ENCODE measurements at places on chromosomes 1 and 21.

DNA sequence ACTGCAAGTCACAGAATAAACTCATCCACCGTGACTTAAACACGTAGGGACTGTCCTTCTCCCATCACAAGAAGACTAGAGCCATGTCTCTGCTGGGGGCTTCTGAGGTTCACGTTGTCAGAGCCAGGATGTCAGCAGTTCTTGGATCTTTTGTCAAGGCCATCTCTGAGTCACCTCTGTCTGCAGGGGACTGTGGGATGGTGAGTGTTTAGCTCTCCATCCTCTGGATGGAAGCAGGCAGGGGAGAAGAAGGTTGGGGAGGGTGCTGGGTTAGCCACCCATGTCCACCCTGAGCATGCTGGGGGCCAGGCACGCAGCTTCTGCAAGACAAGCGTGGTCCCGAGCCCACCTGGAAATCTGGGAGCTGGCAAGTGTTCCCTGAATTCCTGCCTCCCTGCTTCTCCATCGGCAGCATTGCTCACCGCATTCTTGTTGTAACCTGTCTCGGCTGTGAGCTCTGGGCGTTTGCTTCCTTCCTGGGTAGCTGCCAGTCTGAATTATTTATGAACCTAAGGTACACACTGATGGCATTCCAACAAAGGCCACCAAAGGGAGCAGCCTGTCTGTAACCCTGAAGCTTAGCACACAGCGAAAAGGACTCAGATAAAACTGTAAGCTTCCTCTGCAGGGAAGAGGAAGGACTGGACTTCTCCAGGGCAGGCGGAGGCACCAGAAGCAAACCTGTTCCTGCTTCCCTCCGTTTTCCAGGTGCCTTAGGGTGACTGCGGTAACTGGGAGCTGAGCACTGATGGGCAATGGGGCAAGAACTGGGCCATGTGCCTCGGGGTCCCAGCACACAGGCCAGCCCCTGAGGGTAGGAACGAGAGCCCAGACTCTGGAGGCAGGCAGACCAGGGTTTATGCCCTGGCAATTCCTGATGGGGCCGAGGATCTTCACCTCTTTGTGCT, 88.6 kb downstream of the RIPK4 start:
- no peak for DNase-seq

- DNase-seq: peak; percentile 34
These were observed 789 bp downstream of the BTF3L4 start for GRCh38 chr1:52056937-52057231.

- DNase-seq: peak; percentile 35
These were observed 125.5 kb upstream of the IRF2BP2 start for GRCh38 chr1:234735476-234735875.

GRCh38 chr1:186463511-186463910, 2.6 kb upstream of the PDC start:
- DNase-seq: no peak

DNA sequence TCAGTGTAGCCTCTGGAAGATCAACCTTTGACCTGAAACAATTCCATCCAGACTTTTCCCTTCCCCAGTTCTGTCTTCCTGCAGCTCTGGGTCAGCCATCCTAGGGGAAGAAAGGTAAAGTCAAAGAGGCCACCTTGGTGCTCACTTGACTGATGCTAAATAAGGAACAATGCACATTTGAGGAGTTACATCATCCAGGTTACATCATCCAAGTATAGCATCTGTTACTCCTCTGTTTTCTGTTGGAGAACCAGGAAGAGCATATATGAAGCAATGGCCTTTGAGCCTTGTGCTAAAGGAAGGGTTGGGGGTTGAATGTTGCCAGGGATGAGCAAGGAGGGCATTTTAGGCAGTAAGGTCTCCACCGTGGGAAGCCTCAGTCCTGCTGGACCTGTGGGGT, 3.1 kb upstream of the DSCAM start:
- DNase-seq: no peak

GRCh38 chr1:51331206-51332100, 1.1 kb upstream of the TTC39A start:
- peak; percentile 37 for DNase-seq

Data from muscle of back (tissue), 13 donors.